Activated CD8-positive, alpha-beta T cell treated with anti-CD3 and anti-CD28 coated beads, Interleukin-2, amount 10 ng/mL, durations not matched to agents 7 days and 5 days (primary cell): ENCODE measurements at places on chromosomes 12 and 14.

DNA sequence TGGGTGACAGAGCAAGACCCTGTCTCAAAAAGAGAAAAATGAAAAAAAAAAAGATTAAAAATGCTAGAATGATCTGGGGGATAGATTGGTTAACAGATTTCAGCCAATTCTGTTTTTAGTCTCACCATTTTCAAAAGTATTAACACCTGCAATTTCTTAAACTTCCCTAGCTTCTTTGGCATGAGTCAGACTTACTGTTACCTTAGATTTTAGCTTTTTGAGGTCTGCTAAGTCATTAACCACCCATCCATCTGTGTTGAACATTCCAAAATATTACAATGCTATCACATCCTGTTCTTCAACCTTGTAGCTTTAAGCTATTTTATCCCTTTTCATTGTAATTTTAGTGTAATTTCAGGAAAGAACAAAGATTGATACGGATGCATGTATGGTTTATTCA, 59.3 kb downstream of the PPP1R13B start:
- DNase-seq: no peak

- DNase-seq: no peak
Observed at GRCh38 chr12:115672506-115673080, 604.9 kb downstream of the MED13L start.

DNA sequence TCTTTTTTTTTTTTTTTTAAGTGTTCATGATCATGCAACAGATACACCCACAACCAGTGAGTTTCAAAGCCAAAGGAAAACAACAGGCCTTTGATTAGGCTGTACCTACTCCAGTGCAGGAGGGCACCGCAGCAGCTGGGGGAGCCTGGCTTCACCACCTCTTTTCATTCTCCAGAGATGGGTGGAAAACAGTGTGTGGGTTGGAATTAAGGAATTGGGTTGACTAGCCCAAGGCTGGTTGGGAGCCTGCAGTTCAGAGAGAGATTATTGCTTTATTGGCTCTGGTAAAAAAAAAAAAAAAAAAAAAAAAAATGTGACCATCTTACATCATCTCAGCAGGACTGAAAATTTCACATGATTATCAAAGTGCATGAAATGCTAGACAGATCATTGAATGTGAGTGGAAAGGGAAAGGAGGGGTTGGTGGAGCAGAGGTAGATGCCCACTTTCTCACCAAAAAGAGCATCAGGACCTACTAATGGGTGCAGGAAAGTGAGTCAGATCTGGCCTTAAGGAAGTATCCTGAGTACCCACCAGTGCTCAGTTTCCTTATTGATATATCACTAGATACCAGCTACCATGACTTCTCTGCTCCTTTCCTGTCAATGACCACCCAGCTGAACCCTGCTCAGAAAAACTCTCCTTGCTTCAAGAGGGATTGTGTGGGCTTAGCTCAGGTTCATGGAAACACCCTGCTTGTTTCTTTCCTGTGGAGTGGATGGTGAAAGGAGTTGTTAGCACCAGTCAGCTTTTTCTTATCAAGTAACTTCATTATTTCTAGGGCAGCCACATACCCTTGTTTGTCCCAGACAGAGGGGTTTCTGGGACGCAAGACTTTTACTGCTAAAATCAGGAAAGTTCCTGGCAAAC, 54.8 kb upstream of the DYRK2 start:
- DNase-seq: no peak

GRCh38 chr14:32939254-32940065, 781 bp downstream of the NPAS3 start:
- no peak for DNase-seq

DNA sequence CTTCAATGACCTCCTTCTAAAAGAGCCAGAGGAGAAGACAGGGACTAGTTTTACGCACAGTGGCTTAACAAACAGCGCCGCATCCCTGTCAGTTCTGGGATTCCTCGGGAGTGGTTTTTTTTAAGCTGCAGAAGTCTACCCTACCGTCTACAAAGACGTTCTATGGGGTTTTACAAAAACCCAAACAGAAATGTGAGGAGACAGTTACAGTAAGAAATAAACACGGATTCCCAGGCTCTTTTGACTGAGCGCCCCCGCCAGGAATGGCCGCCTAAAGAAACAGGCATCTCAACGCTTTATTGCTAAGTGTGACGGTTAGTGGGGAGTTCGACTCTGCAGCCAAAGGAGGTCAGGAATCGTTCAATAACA, 484 bp downstream of the ALKBH1 start:
- peak; percentile 38 for DNase-seq

DNA sequence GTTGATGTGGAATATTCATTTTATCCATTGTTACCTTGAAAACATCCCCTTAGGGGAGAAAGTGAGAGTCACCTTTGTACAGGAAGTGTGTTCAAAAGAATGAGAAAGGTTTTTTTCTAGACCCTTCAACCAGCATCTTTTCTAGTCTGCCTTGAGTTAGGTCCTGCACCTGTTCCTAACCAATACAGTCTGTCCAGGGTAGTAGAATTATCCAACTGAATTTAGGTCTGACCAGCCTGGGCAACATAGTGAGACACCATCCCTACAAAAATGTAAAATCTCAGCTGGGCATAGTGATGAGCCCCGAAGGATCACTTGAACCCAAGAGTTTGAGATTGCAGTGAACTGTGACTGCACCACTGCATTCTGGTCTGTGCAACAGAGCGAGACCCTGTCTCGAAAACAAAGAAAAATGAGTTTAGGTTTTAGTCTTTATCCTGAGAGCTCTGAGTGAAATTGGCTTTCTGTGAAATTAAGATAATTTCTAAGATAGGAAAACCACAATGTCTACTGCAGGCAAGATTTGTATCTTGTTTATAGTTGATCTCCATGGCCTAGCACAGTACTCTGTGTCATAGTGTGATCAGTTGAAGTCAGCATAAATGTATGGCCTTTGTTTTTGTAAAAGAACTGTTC, 25.2 kb downstream of the ARHGAP5 start:
- no peak for DNase-seq

DNA sequence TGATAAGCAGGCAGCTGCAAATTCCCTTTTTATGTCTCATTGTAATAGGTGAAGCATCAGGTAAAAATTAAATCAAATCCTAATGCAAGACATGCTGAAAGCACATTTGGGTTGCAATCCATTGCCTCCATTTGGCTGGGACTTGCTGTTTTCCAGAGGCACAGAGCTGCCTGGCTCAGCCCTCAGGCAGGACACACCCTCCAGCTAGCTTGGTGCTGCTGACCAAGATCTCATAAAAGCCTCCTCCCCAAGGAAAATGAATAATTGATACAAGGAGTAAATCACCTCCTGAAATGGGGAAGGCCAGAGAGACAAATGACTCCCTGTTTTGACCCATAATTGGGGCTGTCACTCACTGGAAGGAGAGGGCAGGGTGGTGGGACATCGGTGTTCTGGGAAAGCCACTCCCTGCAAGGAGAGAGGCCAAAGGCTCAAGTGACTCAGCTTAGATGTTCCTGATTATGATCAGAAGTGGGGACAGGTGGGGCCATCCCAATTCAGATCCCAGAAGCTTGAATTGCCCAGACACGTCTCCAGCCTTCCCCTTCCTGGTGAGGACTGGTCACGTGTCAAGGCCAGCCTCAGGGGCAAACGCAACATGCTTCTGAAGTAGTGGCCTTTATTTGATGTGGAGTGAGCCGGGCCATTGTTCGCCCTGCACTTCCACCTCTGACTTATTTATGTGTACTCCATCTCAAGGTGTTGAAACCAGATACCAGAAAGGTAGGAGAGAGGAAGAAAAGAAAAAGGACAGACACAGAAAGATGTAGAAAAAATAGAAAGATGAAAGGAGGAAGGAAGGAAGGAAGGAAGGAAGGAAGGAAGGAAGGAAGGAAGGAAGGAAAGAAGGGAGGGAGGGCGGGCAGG, 773.7 kb downstream of the BCL11B start:
- DNase-seq: no peak

DNA sequence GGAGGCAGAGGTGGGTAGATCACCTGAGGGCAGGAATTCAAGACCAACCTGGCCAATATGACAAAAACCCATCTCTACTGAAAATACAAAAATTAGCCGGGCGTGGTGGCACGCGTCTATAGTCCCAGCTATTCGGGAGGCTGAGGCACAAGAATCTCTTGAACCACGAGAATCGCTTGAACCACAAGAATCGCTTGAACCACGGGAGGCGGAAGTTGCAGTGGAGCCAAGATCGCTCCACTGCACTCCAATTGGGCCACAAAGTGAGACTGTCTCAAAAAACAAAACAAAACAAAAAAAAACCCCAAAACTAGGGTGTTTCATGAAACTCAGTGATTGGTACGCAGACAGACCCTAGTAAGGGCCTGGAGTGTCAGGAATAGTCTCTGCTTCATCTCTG, 6.4 kb upstream of the ARF6 start:
- DNase-seq: no peak

DNA sequence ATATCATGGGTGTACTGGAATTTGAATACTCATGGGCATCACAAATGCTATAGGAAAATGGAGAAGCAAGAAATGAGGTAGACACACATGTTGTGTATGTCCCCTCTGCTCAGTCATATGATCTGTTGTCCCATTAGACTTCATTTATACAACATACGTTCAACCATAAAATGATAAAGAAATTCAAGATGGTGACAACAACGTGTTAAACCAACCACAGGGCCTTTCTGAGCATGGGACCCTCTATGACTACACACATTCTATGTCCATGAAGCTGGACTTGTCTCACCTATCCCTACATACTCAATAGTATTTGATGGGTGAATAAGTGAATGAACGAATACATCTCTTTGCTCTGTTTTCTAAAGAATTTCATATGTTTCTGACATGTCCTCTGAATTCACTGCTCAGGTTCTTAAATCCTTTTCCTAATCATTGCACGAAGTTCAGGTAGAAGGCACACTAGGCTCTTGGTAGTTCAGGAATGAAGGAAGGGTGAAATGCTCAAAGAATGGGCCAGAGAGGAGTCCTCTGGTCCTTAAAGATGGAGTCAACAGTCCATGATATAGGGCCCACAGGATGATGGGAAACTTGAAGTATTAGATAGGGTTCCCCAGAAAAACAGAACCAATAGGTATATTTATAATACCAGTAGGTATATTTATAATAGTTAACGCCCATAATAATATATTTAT, 105.7 kb upstream of the PPM1H start:
- no peak for DNase-seq

DNA sequence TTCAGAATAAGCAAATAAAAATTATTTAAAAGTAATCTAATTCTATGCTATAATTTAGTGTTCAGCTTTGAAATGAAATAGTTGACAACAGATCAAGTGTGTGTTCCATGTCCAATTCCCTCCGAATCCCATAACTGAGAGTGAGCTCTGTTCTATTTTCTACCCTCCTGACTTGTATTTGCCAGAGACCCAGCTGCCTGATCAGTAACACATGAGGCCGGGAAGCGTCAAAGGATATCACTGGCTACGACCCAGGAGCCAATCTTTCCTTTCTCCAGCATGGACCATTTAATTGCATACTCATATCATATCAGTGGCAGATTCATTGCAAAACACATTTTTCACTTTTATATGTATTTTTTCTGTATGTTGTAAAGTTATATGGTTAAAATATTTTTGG, 108.8 kb upstream of the TSPAN8 start:
- no peak for DNase-seq

DNA sequence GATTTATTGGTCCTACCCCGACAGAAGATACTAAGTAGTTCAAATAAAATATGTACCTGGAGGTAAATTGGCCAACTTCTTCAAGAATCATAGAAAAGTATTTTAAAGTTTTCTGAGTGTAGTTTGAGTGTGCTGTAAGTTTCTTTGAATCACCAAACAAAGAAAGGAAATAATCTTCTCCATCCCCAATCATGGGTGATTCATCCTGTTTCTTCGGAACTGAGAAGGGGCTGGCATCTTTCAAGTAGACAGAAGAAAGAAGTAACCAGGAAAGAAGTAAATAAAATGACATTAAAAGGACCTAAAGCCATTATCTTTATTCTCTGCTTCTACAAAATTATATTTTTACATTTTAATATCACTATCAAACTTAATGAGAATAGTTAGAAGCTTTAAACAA, 6.8 kb downstream of the LMNTD1 start:
- no peak for DNase-seq

GRCh38 chr12:130879781-130880389, 8.0 kb downstream of the RAN start:
- DNase-seq: no peak

DNA sequence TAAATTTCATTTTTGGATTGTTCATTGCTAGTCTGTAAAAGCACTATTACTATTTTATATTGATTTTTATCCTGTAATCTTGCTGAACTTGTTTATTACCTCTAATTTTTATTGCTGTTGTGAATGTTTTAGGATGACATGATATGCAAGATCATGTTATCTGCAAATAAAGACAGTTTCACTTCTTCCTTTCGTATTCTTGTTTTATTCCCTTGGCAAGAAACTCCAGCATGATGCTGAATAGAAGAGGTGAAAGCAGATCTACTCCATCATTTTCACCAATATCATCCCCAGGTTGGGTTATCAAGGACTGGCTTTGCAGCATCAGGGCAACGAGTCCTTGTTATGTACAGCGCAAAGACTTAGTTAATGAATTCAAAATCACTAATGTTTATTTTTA, 2.7 kb upstream of the CLECL1 start:
- DNase-seq: no peak

DNA sequence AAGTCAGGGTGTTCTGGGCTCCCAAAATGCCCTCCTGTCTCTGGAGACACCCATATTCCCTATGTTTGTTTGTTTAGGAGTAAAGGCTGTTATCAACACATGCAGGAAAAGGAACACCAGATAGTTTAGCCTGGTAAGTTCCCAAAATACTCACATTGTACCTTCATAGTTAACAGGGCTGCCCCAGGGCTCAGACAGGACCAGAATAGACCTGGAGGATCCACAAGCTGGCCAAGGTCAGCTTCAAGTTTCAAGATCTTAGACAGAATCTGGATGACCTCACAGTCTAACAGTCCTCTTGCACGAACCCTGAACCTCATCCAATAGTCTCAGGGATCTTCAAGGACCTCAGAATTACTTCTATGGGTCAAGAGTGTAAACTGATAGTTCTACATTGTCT, 18.1 kb upstream of the HSP90B1 start:
- no peak for DNase-seq

- no peak for DNase-seq
Observed at GRCh38 chr14:88604212-88604611, 41.4 kb downstream of the ZC3H14 start.

- DNase-seq: no peak
Observed at GRCh38 chr12:18905134-18905533, 167.2 kb downstream of the CAPZA3 start.

DNA sequence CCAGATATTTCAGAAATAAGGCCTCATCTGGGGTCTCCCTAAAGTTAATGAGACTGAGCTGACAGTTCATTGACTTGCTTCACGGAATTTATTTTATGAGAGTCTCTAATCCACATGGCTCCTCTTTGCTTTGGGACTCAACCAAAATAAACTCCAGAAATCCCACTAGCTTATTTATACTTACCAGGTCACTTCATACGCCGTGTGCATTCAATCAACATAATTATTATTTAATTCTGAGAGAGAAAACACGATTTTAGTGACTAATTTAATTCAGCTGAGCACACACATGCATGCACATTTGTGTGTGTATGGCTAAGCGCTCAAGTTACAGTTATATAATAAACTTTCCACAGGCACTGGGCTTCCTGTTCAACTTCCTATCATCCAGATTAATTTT, 333.4 kb upstream of the CCDC196 start:
- no peak for DNase-seq
